SK-N-SH (cell line): ENCODE measurements at places on chromosomes 3 and 15. TPM values are rescaled to one million over a fixed set of nuclear protein-coding genes. Genes with fewer than 3 reads are reported as not detected.

Gene ATP2B2
- polyA plus RNA-seq, result 0.05 and 0.15 TPM in 2 replicates

DNA sequence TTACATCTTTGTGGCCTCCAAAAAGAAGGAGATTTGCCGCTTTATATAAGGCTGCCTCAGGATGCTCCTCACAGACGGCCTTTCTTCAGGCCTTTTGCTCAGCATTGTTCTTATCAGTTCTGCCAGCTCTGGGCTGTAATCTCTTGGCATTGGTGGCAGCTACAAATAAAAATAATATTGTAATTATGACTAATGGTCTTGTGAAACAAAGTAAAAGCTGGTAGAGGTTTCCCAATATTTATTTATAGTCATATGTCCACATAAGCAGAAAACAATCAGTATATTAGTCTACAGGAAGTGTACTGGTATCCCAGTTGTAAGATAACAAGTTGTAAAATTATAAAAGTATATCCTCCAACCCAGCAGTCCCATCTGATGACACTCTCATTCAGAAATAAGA lies 7.3 kb downstream of the NEK4 start:
- DNase-seq, result no peak

Gene GPR171
- not detected in 2 replicates for polyA plus RNA-seq

DNA sequence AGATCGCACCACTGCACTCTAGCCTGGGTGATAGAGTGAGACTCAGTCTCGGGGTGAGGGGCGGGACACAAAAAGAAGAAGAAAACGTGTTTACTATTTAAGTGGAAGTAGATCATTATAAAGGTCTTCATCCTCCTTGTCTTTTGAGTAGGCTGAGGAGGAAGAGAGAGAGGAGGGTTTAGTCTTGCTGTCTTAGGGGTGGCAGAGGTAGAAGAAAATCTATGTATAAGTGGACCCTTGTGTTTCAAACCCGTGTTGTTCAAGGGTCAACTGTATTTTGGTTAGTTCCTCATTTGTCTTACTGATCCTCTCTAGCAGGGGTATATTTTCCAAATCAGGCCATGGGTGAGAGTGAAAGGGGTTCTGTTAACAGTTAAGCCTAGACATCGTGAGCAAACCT lies 40.1 kb downstream of the TRIM71 start:
- no peak for DNase-seq

DNA sequence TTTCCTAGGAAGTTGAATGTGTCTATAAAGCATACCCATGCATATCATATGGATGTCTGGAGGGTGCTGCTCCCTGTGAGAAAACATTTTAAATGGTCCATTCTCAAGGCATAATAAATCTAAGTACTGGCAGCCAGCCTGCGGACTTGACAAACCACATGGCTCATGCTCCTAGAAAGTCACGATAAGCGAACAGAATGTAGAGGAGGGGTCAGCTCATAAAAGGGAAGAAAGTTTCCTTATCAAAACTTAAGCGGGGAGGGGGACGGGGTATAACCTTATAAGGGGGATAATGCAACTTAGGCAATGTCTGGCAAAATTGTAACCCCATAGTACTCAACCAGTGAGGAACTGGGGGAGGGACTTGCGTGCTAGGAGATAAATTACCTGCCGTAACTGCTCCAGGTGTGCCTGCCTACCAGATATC lies 159.8 kb upstream of the LMCD1 start:
- DNase-seq, result no peak

DNA sequence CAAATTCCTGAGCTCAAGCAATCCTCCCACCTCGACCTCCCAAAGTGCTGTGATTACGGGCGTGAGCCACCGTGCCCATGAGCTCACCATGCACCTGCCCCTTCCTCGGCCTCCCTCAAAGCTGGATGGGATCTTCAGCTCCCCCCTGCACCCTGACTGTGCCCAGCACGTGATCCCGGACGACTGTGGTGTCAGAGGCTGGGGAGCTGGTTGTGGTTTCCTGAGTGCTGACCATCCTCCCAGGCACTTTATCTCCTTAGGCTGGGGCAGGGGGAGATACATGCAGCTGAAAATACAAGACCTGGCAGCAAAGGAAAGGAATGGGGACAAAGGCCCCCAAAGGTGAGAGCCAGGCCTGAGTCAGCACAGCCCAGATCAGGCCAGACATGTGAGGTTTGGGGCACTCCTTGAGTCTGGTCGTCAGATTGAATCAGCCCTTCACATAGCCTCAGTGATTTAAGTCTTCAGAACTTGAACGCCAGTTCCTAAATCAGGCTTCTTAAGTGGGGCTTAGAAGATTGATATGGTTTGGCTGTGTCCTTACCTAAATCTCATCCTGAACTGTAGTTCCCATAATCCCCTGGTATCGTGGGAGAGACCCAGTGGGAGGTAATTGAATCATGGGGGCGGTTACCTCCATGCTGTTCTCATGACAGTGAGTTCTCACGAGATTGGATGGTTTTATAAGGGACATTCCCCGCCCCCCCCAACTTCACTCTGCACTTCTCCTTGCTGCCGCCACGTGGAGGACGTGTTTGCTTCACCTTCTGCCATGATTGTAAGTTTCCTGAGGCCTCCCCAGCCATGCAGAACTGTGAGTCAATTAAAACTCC lies 35.8 kb downstream of the PRKCD start:
- DNase-seq, result peak; percentile 20
